ENCODE measurements at places on chromosomes 5 and 9.
A peak's percentile ranks its signal among the peaks of the same experiment; 100 is the strongest.

DNA sequence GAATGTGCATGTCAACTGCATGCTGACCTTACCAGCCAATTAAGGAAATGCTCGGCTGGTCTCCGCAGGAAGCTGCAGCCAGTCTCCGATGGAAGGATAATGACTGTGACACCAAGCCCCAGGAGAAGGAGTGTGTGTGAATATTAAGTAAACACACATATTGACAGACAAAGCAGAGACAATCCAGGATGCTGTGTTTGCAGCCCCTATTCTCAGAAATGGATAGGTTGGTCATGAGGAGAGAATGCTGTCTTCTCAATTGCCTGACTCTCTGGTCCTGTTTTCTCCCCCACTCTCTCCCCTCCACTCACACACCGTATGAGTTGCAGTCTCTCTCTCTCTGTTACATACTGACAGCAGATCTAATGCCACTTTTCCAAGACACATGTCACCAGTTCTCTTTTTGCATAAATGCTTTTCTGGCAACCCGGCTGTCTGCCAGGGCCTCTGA is 85.7 kb downstream of the EPB41L4A start:
- no peak for DNase-seq

GRCh38 chr9:83334320-83334719 is 203.9 kb downstream of the FRMD3 start:
- DNase-seq = peak; percentile 60

GRCh38 chr5:159814222-159814621 is 102.1 kb upstream of the ADRA1B start:
- DNase-seq = no peak

GRCh38 chr5:42800748-42801330 is 10.9 kb downstream of the SELENOP start:
- DNase-seq = no peak

DNA sequence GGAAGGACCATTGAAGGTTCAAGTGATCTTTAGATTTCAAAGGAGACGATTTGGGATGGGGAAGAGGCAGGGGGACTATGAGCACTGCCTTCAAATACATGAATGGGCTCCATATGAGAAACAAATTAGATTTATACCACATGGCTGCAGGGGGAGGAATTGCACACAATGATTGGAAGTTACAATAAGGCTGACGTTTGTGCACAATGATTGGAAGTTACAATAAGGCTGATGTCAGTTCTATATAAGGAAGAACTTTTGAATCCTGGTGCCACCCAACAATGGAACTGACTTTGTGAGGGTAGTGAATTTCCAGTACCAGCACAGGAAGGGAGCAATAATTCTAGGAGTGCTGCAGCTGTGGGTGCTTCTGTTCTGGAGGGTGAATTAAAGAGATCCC is 95.7 kb upstream of the PTGER4 start:
- DNase-seq = no peak

DNA sequence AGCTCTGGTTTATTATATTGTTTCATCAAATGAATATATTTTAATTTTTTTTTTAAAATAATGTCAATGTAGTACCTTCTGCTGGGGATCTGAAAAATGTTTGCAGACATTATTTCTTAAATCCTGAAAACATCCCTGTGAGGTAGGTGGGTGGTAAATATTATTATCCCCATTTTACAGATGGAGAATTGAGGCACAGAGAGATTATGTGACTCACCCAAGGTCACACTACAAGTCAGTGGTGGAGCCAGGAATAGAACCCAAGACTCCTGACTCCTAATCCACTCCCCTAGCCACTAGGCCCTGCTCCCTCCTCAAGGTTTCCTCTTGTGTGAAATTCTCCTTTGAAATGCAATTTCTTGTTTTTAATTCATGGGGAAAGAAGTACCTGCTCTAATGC is 171.4 kb downstream of the NIPBL start:
- DNase-seq = no peak

GRCh38 chr5:128395073-128395472 is 143.0 kb downstream of the FBN2 start:
- DNase-seq = no peak

All from activated CD4-positive, alpha-beta T cell treated with anti-CD3 and anti-CD28 coated beads, Interleukin-2, amount 50 U/mL, for 24 hours (primary cell).